SK-N-DZ (cell line): ENCODE measurements at places on chromosomes 11 and 22.

DNA sequence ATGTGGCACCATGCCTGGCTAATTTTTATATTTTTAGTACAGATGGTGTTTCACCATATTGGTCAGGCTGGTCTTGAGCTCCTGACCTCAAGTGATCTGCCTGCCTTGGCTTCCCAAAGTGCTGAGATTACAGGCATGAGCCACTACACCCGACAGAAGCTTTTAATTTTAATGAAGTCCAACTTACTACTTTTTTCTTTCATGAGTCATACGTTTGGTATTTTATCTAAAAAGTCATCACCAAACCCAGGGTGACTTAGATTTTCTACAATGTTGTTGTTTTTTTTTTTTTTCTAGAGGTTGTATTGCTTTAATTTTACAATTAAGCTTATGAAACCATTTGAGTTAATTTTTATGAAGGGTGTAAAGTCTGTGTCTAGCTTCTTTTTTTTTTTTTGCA lies 34.9 kb downstream of the JRKL start:
- no peak for DNase-seq

GRCh38 chr11:114167771-114168448 lies 108.4 kb downstream of the ZBTB16 start:
- DNase-seq, result no peak

DNA sequence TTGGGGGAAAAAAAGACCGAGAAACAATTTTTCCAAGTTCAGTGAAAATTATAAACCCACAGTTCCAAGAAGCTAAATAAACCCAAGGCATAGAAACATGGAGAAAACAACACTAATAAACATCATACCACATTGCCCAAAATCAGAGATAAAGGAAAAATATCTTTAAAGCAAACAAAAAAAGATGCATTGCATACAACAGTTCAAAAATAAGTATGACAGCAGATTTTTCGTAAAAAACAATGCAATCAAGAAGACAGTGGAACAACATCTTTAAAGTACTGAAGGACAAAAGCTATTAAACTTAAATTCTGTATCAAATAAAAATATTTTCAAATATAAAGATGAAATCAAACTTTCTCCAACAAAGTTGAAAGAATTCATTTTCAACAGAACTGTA lies 921.3 kb downstream of the METTL15 start:
- no peak for DNase-seq

DNA sequence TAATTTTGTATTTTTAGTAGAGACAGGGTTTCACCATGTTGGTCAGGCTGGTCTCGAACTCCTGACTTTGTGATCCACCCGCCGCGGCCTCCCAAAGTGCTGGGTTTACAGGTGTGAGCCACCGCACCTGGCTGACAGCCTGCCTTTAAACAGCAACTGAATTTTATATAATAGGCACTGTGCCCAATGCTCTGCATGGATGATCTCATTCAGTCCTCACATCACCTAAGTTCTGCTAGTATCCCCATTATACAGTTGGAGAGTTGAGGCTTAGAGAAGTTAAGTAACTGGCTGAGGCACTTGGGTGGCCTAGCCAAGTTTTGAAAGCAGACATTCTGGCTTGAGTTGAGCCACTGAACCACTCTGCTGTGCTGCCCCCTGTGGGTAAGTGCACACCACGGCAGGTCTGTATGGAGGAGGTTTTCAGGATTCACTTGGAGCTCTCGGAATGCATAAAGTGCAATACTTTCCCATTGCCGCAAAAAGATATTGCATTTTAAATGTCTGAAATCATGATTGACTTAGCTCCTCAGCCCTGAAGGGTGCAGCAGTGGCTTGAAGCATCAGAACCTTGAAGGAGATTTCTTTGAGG lies 112.4 kb downstream of the LDLRAD3 start:
- DNase-seq, result no peak

- DNase-seq, result no peak
Measured at GRCh38 chr11:69541001-69541285, 59.5 kb downstream of the LINC01488 start.

DNA sequence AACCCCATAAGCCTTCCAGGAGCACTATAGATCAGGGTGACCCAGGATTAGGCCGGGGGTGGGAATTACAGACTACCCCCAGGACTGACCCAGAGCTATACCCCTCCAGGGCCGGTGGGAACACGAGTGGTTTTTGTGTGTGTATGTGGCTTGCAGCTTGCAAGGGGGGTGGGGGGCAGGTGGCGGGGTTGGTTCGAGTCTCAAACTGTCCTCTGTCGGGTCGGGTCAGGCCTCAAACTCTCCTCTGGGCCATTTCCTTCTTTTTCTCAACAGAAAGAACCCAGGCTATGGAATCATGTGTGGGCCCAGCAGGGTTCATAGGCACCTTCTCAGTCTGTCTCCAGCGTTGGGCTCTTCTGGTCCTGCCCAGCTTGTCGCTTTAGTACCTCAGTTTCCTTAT lies 58.4 kb downstream of the BCR start:
- no peak for DNase-seq

DNA sequence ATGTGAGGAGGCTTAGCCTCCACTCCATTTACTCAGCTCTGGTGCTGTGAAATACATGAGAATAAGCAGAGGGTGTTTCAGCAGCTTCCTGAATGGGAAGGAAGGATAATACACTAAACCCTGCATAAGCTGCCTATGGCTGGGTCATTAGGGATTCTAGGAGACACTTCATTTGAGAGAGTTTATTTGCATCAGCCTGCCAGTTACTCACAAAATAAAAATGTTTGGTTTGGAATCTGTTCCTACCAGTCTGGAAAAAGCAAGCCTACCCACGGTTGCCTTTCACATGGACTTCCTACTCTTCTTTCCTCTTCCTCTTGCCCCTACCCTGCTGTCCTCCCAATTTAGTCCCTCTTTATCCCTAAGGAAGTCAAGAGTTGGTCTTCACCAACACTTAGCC lies 20.5 kb downstream of the SLC1A2 start:
- DNase-seq, result no peak

GRCh38 chr11:37841016-37841415 lies 1243.0 kb upstream of the RAG2 start:
- DNase-seq, result no peak

GRCh38 chr11:125333354-125334073 lies 162.6 kb downstream of the FEZ1 start:
- DNase-seq, result no peak

DNA sequence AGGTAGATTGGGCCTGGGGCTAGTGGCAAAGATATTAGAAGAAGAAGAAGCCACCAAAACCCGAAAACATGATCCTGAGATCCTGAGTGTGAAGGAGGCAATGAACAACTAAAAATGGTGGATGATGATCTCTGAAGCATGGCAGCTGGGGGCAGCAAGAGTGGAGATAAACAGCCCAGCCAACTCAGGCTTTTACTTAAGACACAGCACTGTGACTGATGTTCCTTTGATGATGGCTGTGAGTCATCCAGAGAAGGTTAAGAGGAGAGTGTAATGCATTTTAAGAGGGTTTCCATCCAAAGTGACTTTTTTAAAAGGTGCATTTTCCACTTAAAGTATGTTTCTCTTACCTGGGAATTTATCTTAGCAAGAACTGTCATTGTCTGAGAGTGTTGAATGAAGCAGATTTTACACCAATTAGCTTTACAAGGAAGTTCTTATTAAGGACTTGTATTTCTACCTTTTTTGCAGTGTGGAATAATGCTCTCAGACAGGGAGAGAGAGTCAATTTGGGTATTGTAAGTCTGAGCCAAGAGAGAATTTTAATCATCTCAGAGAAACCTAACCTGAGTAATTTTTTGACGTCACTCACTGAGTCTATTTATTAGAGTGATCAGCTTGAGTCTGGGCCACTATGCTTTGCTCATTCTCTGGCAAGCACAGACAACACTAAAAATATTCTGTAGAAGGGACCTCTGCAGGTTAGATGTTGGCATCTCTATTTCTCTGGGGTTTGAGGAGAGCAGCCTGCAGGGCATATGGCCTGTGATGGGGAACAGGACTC lies 14.1 kb upstream of the CALCB start:
- DNase-seq, result no peak

GRCh38 chr11:2790568-2790921 lies 90.8 kb upstream of the KCNQ1OT1 start:
- no peak for DNase-seq

GRCh38 chr22:42747701-42748513 lies 27.2 kb upstream of the A4GALT start:
- peak; percentile 51 for DNase-seq

GRCh38 chr11:112612250-112612849 lies 348.9 kb upstream of the NCAM1 start:
- DNase-seq, result peak; percentile 52

DNA sequence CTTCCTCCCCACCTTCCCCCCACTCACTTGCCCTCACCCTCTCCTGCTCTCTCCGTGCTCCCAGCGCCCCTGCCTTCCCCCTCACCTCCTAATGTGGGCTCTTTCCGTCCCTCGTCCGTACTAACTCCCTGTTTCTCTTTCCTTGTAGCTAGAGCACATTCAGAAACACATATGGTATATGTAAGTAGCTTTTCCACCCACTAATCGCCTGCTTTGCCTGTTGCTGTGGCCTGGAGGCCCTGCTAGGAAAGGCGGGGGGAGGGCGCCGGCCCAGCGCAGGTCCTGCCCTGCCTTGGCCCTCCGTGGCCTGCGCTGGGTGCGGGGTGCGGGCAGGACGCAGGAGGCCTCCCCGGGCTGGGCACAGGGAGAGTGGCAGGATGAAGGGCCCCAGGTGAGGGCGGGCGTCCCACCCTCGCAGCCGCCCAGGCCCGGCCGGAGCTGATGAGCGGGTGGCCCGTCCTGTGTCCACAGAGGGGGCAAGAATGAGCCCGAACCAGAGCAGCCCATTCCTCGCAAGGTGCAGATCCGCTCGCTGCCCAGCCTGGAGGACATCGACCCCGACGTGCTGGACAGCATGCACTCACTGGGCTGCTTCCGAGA lies 41.7 kb downstream of the MOB2 start:
- DNase-seq, result no peak

GRCh38 chr11:13152264-13152663 lies 125.3 kb upstream of the BMAL1 start:
- no peak for DNase-seq

- DNase-seq, result no peak
Measured at GRCh38 chr11:83174008-83174407, 17.1 kb downstream of the PCF11 start.

DNA sequence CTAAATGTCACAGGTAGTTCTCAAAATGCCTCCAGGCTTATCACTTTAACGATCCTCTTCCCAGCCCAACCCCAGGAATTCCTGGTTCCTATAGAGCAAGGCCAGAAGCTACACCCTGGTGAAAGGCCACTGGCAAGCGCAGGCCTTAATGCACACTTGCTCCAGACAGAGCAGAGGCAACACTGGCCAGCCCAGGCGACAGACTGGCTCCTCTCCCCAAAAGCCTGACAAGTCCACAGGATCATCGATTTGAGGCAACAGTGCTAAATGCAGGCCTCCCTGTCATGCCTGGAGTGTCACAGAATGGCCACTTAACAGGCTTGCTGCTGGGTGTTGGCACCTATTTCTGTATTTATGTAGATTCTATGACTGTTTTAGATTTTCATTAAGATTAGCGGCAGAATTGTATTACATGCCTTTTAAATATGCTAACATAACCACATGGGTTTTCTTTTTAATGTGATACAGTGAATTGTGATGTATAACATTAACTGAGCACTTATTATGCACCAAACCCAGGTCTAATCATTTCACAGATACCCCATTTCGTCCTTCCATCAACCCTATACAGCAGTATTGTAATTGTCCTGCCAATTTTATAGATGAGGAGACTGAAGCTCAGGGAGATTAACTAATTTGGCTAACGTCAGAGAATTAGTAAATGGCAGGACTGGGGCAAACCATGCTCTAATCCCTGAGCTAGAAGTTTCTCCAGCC lies 38.6 kb downstream of the PACSIN2 start:
- no peak for DNase-seq

- DNase-seq, result no peak
Measured at GRCh38 chr11:34869425-34869824, 46.8 kb downstream of the APIP start.

DNA sequence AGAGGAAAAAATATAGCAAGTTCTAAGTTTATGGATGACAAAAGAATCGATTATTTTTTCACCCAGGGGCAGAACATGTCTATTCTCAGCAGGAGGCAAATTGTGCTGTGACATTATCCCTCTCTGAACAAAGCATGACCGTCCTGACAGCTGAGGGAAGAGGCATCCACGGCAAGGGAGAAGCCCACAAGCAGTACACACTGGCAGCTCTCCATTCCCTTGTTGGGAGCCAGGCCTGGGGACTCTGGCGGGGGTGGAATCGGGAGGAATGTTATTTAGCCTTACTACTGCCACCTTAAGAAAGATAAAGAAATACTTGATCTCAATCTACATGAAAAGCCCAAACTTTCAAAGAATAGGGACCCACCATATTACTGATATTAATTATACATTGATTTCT lies 3.4 kb downstream of the KIRREL3 start:
- DNase-seq, result no peak

- DNase-seq, result no peak
Measured at GRCh38 chr11:95487391-95487790, 256.4 kb upstream of the SESN3 start.

DNA sequence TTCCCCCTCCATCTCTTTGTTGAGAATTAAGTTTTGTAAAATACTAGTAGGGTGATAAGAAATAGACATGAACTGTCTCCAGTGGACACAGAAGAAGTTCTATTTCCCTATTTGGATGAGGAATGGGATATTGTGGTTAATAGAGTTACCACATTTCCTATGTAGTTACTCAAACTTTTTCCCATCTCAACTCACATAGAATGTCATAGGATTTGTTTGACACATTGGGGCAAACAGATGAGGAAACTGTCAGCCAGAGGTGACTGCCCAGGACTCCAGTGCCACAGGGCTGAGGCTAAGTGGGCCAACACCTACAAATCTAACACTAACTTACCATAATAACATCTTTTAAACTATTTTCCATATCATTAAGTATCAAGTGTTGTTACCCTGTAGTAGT lies 58.3 kb downstream of the CCDC83 start:
- no peak for DNase-seq

GRCh38 chr11:68093565-68093964 lies 27.6 kb downstream of the CHKA start:
- no peak for DNase-seq

DNA sequence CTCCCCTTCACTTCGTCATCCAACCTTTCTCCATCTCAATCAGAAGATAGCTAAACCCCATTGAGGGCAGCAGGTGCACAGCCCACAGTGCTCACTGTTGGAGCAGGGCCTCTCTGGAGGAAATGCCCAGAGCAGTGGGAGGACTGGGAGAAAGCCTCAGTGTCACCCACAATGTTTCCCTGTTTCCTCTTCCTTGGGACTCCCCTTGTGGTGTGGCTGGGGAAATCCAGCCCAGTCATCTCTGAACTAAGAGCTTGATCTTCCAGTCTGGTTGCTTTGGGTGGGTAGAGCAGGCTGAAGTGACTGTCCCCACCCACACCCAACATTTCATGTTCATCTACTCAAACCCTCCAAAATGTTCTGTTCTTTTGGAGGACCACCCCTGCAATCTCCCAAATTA lies 29.8 kb upstream of the EED start:
- DNase-seq, result no peak

DNA sequence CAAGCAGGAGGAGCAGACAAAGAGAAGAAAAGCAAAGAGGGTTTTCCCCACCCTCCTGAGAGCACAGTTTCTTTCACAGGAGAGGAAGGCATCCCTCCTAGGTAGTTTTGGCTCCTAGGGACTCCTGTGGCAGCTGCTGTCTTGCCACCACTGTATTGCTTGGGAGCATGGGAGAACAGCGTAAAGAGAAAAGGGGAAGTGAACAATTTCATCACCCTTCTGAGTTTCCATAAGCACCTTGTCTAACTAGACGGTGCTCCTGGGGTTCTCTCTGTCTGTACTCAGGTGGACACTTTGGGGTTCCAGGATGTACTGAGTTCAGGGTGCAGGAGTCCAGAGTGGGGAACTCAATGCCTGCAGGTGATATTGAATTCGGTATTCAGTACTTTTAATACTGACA lies 1430.5 kb downstream of the TBC1D22A start:
- no peak for DNase-seq

GRCh38 chr22:20436768-20437612 lies 635 bp downstream of the SCARF2 start:
- DNase-seq, result peak; percentile 60
